ENCODE measurements at places on chromosomes 7 and 10.
A peak's percentile ranks its signal among the peaks of the same experiment; 100 is the strongest.

- no peak for DNase-seq
These were observed 57.5 kb downstream of the CAMK1D start for GRCh38 chr10:12406764-12407400.

- DNase-seq: peak; percentile 77
These were observed 12.2 kb downstream of the PDZD8 start for GRCh38 chr10:117363028-117363427.

- no peak for DNase-seq
These were observed 21.8 kb downstream of the DPYSL4 start for GRCh38 chr10:132208462-132209050.

DNA sequence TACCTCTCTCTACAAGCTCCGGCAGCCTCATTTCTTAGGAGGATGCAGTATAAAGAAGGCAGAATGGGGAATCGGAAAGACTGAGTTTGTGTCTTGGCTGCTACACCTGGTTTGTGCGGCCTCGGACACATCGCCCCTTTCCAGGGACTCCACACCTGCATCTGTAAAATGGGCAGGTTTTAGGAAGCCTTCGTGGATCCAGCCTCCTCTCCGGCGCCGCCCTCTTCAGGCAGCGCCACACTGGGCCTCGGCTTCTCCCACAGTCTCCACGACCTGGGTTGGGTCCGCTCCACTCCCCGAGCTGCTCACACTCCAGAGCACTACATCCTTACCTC is 341 bp downstream of the GOT1 start:
- DNase-seq: no peak

DNA sequence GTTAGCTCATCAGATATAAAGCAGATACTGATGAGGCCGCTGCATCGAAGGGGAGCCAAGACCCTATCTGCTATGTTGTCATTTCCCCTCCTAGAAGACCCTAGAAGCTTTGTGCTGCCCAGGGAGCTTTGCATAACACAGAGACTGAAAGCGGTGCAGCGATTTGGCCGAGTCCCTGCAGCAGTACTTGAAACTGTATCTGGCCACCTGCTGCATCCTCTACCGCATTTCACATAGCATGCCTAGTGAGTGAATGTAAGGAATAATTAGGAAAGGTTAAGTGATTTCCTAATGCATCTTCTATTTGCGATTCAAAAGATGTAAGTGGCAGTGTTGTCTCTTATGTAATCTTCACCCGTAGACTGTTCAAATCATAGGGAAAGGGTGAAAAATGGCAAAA is 106.7 kb downstream of the LRMDA start:
- DNase-seq: no peak

DNA sequence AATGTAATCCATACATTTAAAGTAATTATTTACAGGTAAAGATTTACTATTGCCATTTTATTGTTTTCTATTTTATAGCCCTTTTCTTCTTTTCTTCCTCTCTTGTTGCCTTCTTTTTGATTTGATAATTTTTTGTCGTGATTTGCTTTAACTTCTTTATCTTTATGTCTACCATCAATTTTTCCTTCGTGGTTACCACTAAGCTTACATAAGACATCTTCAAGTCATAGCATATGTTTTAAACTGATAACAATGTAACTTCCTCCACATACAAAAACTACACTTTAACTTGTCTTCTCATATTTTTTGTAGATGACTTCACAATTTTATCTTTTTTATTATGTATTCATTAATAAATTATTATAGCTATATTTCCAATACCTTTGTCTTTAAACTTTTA is 316.6 kb downstream of the PLXDC2 start:
- no peak for DNase-seq

DNA sequence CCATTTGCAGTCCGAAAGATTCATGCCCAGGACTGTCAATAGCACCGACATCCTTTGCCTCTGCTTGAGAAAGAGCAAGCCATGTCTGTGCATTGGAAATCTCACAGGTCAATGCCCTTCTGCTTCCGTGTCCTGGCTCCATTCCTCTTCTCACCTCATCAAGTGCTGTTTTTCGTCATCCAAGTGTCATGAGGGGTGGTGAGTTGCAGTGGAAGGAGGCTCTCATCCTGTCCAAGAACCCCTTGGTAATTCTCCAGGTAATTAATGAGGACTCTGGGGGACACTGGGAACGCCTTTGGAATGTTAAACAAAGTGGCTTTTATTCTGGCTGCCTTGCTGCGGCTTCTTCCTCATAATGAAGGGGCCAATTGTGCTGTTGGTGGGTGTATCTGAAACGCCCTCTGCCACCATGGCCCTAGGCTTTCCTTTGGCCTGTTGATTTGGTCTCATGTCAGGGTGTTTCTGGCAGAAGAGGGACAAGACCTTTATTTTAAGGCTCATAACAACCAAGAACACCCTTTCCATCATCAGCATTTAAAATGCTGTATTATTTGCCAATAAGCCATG is 57.7 kb downstream of the PPP1R3C start:
- no peak for DNase-seq

- no peak for DNase-seq
These were observed 18.4 kb upstream of the KLF14 start for GRCh38 chr7:130752424-130752823.

- peak; percentile 4 for DNase-seq
These were observed 1192.1 kb upstream of the CELF2 start for GRCh38 chr10:9825491-9826018.

DNA sequence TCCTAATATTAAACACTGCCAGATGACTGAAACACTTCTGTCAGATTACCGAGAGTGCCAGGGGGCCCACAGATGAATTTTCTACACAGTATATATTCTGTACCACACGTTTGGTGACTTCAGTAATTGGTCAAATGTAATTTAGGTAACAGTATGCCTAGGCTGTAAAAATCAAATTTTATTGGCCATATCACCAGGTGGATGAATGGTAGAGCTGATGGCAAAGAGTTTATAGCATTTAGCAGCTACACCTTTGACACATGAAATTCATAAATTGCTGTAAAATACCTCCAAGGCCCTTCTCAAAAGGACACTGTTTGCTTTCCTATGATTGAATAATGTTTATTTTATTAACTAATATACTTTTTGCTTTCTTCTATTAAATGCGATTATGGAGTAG is 101.3 kb downstream of the ARID5B start:
- DNase-seq: no peak

- DNase-seq: no peak
These were observed 260.9 kb upstream of the FZD8 start for GRCh38 chr10:35903021-35903420.

GRCh38 chr7:127346575-127347256 is 45.8 kb downstream of the ZNF800 start:
- DNase-seq: no peak

DNA sequence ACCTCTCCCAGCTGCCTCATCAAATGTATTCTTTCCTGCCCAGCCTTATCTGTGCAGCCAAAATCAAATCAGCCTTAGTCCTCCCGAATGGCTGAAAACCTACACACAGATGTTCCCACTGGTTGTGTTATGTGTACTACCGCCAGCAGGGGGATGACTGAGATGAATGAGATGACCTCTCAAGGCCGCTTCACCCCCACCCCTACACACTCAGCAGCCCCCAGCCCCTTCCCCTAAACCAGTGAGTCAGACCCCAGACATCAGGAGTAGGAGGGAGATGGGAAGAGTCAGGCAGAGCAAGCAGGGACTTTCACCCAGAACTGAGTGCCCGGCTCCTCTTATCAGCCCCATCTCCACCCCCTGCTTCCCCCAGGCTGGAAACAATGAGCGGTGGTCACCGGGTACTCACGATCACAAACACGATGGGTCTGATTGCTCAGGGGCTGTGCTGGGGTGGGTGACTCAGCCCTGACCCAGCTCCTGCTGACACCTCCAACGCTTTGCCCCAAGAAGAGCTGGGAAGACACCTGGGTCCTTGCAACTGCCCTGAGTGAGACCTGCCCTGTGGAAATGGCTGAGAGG is 6.5 kb upstream of the C10orf105 start:
- DNase-seq: peak; percentile 27

DNA sequence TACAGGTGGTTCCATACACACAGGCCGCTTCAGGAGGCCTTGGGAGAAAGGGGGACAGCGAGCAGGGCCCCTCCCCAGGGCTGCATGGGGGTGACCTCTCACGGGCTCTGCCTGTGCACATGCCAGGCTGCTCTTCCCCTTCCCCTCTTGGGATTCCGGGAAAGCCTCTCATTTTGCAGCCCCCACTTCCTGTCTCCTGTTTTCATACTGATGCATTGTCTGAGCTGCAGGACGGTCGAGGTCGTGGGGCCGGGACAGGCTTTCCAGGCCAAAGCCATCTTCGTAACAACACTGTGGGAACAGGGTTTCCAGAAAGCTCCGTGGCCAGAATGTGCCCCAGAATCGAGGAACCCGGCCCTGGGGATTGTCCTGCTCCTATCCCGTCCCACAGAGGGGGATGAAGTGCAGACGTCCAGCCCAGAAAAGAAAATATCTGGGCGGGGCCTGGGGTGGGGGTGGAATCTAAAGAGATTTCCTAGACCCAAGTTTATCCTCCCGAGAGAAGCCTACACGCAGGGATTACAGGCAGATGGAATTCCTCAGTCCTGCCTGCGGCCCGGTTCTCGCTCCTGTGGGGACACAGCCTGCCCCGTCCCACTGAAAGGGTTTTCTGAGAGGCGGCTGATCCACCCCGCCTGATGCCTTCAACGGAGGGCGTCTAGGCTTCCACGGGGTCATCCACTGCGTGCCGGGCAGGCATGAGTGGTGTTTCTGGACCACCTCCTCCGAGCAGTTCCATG is 29.5 kb upstream of the DNAAF5 start:
- DNase-seq: no peak

DNA sequence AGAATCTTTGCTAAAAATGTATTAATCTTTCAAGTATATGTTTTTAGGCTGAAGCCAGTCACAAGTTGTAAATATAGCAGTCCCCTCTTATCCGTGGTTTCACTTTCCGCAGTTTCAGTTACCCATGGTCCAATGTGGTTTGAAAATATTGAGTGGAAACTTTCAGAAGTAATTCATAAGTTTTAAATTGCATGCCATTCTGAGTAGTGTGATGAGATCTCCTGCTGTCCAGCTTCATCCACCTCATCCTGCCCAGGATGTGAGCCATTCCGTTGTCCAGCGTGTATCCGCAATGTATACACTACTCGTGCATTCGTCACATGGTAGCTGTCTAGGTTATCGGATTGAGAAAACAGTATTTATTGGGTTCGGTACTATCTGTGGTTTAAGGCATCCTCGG is 12.2 kb downstream of the PDCD4 start:
- DNase-seq: no peak

Measured in epithelial cell of esophagus (primary cell).